ENCODE measurements at places on chromosomes 4 and X. TPM values are rescaled to one million over a fixed set of nuclear protein-coding genes. Genes with fewer than 3 reads are reported as not detected.

TMEM255A gene
- total RNA-seq = 5.5 TPM

TBX22 gene
- total RNA-seq = 0.23 TPM

OTC gene
- 0.23 TPM for total RNA-seq

NAT8L gene
- 25.6 TPM for total RNA-seq

TLR6 gene
- total RNA-seq = 4.6 TPM
